ENCODE measurements at places on chromosomes 7 and 10.
A peak's percentile ranks its signal among the peaks of the same experiment; 100 is the strongest.

DNA sequence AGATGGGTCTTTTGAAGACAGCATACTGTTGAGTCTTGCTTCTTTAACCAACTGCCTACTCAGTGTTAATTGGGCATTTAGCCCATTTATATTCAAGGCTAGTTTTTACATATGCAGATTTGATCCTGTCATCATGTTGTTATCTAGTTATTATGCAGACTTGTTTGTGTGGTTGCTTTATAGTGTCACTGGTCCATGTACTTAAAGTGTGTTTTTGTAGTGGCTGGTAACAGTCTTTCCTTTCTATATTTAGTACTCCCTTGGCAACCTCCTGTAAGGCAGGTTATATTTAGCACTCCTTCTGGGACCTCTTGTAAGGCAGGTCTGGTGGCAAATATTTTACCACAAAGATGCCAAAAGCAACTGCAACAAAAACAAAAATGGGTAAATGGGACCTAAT is 66.7 kb downstream of the TES start:
- no peaks in the 10 kb centered on the region for H3K27me3 ChIP-seq
- H3K4me3 ChIP-seq, result no peak overlapping the region
- no peaks in the 10 kb centered on the region for H3K4me1 ChIP-seq
- H3K27ac ChIP-seq, result no peak overlapping the region
- H3K36me3 ChIP-seq, result no peaks in the 10 kb centered on the region

DNA sequence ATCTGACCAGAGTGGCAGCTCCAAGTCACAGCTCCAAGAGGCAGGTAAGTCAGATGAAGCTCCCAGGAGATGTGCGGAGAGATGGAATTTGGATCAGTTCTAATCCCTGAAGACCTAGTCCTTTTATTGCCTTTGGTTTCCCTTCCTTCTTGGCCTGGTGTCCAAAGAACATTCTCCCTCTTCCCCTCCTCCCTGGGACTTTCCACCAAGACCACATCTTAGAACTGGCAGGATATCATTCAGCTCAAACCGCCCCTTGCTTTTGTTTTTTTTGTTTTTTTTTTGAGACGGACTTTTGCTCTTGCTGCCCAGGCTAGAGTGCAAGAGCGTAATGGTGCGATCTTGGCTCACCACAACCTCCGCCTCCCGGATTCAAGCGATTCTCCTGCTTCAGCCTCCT is 190.8 kb downstream of the GFRA1 start:
- H3K27me3 ChIP-seq, result no peaks in the 10 kb centered on the region
- DNase-seq, result no peak
- H3K4me1 ChIP-seq, result no peaks in the 10 kb centered on the region
- no peaks in the 10 kb centered on the region for H3K36me3 ChIP-seq

DNA sequence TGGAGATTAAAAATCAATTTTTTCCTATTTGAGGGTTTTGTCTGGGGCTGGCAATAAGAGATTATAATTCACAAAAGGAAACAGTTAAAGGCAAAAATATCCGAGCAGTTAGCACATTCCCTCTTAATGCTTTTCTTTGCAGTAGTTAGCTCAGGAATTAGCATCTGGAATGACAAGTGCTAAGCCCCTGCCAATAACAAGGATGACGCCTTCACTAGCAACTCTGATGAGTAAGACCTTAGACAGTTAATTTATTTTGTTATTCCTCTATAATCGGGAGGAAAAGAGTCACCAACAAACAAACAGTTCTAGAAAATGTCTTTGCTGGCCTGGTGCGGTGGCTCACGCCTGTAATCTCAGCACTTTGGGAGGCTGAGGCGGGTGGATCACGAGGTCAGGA is 151.3 kb downstream of the TRIL start:
- H3K4me1 ChIP-seq, result no peaks in the 10 kb centered on the region
- H3K27me3 ChIP-seq, result no peaks in the 10 kb centered on the region
- H3K36me3 ChIP-seq, result no peaks in the 10 kb centered on the region
- no peak overlapping the region for H3K27ac ChIP-seq
- H3K4me3 ChIP-seq, result no peak overlapping the region

DNA sequence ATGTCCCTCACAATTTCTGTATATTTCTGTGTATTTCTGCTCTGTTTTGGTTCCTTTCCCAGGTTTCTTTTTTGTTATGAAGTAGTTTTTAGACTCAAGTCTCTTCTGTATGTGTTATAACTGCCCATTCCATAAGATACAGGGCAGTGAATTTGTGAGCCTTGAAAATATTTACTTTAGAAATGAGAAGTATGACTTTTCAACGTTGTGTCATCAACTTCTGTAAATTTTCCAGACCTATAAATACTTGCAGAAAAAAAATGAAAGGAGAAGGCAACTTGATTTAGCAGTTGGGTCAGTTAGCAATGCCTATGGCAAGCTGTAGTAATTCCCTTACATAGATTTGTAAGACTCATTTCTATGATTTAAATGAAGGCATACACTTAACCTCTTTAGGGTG is 11.5 kb downstream of the EGFR start:
- H3K4me3 ChIP-seq, result no peak overlapping the region
- no peaks in the 10 kb centered on the region for H3K27me3 ChIP-seq
- no peaks in the 10 kb centered on the region for H3K4me1 ChIP-seq
- no peaks in the 10 kb centered on the region for H3K36me3 ChIP-seq

DNA sequence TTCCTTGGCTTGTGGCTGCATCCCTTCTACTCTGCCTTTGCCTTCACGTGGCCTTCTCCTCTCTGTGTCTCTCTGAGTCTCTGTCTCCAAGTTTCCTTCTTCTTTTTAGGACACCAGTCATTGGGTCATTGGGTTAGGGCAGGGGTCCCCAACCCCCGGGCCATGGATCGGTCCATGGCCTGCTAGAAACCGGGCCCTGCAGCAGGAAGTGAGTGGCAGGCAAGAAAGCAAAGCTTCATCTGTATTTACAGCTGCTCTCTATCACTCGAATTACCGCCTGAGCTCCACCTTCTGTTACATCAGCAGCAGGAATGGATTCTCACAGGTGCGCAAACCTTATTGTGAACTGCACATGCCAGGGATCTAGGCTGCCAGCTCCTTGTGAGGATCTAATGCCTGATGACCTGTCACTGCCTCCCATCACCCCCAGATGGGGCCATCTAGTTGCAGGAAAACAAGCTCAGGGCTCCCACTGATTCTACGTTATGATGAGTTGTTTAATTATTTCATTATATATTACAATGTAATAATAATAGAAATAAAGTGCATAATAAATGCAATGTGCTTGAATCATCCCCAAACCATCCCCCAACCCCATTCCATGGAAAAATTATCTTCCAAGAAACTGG is 47.9 kb upstream of the DOCK1 start:
- H3K27ac ChIP-seq, result no peak overlapping the region

DNA sequence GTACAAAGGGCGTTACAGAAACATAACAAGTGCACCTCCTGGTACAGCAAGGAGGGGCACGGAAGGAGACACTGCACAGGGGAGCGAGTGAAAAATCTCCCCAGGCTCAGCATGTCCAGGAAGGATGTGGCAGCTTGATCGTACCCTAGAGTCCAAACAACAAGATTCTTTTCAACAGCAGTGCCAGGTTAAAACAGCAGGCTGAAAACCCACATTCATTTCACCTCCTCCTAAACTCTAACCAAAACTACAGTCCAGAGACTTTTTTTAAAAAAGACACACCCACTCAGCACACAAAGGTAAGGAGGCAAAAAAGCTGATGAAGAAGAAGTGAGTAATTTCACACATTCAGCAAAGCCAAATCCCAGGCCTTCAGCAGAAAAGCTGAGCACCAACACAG is 138.8 kb downstream of the SFMBT2 start:
- H3K36me3 ChIP-seq, result no peaks in the 10 kb centered on the region
- peak overlapping the region; percentile 34 for H3K27ac ChIP-seq
- no peak overlapping the region for H3K4me3 ChIP-seq
- no peaks in the 10 kb centered on the region for H3K27me3 ChIP-seq
- H3K4me1 ChIP-seq, result peaks cover 36% of the 10 kb centered on the region
- DNase-seq, result no peak

GRCh38 chr7:54705436-54705835 is 53.6 kb downstream of the SEC61G start:
- H3K27ac ChIP-seq, result no peak overlapping the region
- no peaks in the 10 kb centered on the region for H3K27me3 ChIP-seq
- no peak overlapping the region for H3K4me3 ChIP-seq

DNA sequence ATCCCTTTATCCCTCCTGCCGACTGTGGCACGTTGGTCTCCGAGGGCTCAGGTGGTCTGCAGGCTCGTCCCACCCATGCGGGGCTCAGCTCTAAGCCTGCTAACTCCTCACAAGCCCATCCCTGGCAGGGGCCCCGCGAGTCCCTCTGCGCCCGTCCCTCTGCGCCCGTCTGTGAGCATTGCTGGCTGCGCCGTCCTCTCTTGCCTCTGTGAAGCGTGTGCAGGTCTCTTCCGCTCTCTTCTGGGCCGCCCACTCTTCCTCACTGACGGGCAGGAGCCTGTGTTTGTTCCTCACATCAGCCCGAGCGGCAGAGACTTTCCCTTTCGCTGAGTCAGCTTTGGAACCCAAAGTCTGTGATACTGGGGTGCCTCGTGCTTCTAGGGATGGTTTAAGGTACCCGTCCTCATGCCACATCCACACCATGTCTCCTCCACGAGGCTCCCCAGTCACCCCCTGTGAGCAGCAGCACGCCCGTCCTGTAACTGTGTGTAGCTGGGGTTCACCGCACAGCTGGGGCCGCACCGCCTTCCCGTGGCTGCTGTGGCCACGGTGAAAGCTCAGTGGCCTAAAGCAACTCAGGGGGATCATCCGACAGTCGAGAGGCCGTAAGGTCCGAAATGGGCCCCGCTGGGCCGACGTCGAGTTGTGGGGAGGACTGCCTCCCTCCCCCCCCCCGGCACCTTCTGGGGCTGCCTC is 35.5 kb downstream of the ADGRA1 start:
- no peaks in the 10 kb centered on the region for H3K4me1 ChIP-seq
- no peaks in the 10 kb centered on the region for H3K27me3 ChIP-seq
- no peaks in the 10 kb centered on the region for H3K36me3 ChIP-seq
- H3K4me3 ChIP-seq, result no peak overlapping the region
